H4 (cell line): ENCODE measurements at places on chromosomes 5 and 9. TPM values are rescaled to one million over a fixed set of nuclear protein-coding genes. Genes with fewer than 3 reads are reported as not detected.
A peak's percentile ranks its signal among the peaks of the same experiment; 100 is the strongest.

- no peak for DNase-seq
Measured at GRCh38 chr5:127094161-127094814, 21.0 kb upstream of the C5orf63 start.

The TRIM52 gene
- 7.6 and 11.5 TPM in 2 replicates for total RNA-seq

- DNase-seq: no peak
Measured at GRCh38 chr5:138626333-138626944, 51.2 kb upstream of the HSPA9 start.

DNA sequence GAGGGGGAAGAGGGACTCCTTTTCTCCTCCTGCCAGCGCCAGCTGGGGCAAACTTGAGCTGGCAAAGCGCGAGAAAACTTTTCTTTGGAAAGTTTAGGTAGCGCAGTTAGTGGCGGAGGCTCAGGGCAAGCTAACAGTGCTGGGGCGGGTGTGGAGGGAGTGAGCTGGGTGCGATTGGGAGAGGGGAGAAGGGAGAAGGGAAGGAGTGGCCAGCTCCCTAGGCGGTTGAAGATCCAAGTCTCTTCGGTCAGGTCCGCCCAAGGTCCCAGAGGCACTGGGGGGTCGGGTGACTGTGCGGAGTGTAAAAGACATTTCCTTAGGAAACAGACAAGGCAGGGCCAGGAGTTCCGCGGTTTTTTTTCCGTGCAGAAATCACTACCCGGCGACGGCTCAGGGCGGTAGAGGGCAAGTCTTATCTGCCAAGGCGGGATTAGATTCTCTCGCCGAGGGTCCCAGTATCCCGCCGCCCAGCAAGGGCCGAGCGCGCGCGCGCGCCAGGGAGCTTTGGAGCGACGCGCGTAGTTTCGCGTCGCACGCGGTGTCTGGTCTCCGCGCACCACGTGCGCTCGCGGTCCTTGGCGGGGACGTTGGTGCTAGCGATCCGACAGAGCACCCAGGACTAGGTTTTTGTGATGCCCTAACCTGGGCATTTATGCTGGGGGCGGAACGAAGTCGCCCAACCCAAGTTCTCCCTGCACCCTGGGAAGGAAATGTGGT lies 33.6 kb upstream of the NFIB start:
- no peak for DNase-seq

DNA sequence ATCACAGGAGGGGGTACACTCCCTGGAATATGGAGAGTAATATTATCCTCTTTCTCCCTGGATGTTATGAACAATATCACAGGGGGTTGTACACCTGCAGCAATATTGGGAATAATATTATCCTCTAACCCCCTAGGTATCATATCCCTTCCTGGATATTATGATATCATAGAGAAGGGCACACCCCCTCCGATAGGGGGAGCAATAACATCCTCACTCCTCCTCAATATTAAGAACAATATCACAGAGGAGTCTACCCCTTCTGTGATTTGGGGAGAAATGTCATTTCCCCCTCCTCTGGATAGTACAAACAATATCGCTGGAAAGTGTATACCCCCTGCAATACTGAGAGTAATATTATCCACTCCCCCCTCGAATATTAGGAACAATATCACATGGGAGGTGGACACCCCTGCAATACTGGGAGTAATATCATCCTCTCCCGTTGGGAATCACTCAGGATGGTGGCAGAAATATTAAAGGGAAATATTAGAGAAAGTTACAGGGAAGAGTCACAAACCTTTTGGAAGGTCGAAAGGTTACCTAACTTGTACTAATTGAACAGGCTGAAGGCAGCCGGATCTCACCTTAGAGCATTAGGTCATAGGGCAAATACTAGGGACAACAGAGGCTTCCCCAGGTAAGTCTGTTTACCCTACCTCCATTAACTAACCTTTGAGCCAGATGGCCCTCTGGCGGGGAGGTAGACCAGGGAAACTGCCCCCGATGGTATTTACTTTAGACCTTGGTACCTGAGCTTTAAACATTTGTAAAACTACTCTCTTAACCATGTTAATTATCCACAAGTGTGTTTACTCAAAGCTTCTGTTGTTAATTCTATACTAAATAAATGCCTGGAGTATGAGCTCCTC lies 57.5 kb upstream of the FREM1 start:
- DNase-seq: no peak

- no peak for DNase-seq
Measured at GRCh38 chr9:137604345-137605086, 970 bp upstream of the ARRDC1 start.

The SPACA9 gene
- 2.9 and 3.3 TPM in 2 replicates for total RNA-seq

The SMU1 gene
- total RNA-seq: 31.8 and 32.0 TPM in 2 replicates

- no peak for DNase-seq
Measured at GRCh38 chr9:16121168-16121567, 568.3 kb downstream of the CCDC171 start.

DNA sequence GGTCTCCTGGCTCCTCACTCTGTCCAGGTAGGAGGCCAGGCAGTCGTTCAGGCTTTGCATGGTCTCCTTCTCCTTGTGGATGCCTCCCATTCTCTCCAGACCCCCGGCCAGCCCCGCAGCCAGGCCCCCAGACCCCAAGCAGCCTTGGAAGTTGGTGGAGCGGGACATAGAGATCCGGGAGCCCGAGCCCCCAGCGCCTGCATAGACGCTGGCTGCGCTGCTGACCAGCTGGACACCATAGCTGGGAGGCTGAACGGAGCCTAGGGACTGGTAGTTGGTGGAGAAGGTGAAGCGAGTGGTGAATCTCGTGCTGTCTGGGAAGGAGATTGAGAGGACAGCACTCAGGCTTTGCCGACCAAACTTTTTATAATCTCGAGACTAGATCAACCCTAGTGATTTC lies 35.9 kb downstream of the FOXI1 start:
- DNase-seq: no peak

DNA sequence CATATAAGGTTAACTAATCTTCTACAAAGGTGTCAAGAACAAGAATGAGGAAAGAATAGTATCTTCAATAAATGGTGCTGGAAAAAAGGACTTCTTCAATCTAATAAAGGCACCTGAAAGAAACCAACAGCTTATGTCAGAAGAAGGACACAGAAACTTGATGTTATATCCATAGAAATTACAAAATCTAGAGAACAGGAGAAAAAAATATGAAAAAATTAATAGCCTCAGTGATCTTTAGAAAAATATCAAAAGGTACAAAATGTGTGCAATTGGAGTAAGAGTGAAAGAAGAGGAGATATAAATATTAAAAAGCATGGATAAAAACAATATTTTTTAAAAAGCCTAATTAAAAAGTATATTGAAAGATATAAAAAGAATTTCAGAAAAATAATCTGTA lies 18.8 kb upstream of the PRSS3 start:
- no peak for DNase-seq

DNA sequence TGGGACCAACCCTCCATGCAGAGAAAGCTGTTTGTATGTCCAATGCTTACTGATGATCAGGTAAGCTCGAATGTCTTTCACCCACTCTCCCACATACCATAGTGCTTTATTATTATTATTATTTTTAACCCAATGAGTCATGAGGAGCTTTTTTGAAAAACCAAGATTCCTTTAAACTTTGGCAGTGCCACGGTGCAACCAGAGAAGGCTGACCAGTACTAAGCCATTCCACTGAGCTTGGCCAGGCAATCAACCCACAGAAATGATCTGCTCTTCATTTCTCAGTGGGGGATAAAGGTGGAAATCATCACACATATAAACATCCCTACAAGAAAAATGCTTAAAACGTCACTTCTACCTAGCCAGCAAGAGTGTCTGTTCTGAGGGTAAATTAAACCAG lies 35.5 kb downstream of the JAKMIP2 start:
- no peak for DNase-seq

DNA sequence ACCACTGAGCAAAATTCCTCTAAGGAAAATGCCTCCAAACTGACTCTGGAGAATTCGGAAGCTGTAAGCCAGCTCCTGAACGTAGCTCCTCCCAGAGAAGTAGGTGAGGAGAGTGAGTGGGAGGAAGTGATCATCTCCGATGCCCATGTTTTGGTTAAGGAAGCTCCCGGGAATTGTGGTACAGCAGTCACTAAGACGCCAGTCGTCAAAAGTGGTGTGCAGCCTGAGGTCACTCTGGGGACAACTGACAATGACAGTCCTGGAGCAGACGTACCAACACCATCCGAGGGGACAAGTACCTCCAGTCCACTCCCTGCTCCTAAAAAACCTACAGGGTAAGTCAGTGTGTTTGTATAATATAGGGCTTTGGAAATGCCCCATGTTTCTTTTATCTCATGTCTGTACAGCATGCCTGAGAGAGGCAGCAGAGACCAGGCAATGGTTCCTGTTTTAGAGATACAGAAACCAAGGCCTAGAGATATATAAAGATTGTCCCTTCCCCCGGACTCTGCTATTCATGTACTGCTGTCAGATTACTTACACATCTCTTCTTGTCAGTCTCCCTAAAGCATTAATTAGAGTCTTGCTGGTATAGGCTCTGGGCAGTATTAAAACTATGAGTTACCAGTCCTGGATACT lies 23.9 kb downstream of the HMGXB3 start:
- DNase-seq: no peak

The PCDHGA11 gene
- 0.66 and 1.3 TPM in 2 replicates for total RNA-seq

DNA sequence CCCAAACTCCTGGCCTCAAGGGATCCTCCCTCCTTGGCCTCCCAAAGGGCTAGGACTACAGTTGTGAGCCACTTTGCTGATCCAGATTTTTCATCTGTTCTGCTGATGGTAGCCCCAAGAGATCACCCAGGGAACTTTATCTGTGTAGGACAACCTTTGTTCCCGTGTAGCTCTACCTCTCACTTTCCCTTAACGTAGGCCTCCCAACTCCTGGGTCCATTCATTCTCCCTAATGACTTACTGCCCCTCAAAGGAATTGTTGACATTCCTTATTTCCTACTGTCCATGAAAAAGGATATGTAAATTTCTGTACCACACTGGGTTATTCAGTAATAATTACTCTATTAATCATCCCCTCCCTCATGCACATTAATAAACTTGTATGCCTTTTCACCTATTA lies 51.0 kb upstream of the PHF24 start:
- DNase-seq: no peak

DNA sequence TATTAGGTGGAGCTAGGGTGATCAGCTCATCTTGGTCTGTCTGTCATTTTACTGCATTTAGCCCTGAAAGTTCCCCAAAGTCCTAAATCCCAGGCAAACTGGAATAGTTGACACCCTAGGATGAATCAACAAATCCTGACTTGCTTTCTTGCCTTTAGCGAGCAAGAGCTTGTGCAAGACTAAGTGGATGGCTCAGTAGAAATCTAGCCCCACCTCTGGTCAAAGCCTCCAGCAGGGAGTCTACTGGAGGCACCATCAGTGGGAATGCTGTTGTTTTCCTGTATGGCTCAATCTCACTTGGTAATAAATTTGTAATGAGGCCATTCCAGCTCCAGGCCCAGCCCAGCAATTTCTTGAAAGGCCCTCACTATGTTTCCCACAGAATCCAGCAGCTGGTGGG lies 43.7 kb upstream of the TRPC7 start:
- DNase-seq: no peak

The SPINK13 gene
- total RNA-seq: not detected in 2 replicates

The PCDHGB4 gene
- 0.16 and 0.21 TPM in 2 replicates for total RNA-seq

- no peak for DNase-seq
Measured at GRCh38 chr5:67283275-67283987, 86.8 kb upstream of the CD180 start.

DNA sequence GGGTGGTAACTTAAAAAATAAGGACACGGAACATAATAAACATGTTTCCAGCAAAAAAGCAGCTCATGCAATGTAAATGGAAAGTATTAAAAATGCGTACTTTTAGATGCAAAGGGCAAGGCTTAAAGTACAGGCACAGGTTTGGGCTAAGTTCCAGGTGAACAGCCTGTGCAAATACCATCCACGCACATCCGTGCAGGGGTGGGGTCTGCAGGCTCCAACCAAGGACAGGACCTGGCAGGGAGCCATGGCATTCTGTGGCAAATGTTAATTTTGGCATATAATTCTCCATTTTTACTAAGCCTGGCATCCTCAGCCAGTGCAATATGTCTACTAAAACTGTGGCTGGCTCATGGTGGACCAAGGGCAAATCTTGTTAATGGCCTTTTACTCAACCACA lies 365.8 kb upstream of the DAP start:
- DNase-seq: no peak

GRCh38 chr5:58505971-58506640 lies 14.9 kb downstream of the GAPT start:
- DNase-seq: no peak

GRCh38 chr9:4865681-4866080 lies 72.9 kb downstream of the RCL1 start:
- DNase-seq: no peak

- peak; percentile 82 for DNase-seq
Measured at GRCh38 chr5:157915638-157916037, 56.7 kb upstream of the CLINT1 start.

The GABRA6 gene
- total RNA-seq: 0.14 TPM in 1 of 2 replicates, not detected in the other

The TRIM41 gene
- total RNA-seq: 10.5 and 12.0 TPM in 2 replicates

DNA sequence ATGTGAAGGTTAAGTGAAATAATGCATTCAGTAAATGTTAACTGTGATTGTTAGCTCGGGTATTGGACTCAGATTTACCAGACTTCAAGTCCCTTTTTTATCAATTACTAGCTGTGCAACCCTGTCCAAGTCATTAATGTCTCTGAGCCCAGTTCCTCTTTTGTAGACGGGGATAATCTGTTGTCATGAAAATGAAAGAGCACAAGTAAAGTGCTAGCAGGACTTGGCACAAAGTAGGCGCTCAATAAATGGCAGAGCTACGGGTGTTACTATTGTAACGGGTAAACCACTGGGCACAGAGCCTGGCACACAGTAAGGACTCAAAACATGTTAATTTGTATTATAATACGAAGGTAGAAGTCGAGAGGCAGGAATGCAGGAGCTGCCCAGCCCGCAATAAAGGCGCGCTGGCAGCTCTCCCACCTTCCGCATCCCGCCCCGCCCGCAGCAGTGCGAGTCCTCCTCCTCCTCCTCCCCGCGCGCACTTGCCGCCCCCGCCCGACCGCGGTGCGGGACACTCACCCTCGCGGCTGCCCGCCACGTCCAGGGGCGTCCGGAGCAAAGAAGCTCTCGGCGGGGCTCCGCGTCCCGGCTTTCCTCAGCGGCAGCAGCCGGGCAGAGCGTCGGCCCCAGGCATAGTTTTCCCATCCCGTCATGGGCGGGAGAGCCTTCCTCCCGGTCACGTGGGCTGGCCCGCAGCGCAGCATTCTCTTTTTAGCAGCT lies at the start of gene C1QTNF2:
TSS of gene C1QTNF2 (minus strand) at position 637 of the 723 bp plus-strand sequence. CDS start 15,615 bp downstream, outside the sequence.
- DNase-seq: peak; percentile 35

DNA sequence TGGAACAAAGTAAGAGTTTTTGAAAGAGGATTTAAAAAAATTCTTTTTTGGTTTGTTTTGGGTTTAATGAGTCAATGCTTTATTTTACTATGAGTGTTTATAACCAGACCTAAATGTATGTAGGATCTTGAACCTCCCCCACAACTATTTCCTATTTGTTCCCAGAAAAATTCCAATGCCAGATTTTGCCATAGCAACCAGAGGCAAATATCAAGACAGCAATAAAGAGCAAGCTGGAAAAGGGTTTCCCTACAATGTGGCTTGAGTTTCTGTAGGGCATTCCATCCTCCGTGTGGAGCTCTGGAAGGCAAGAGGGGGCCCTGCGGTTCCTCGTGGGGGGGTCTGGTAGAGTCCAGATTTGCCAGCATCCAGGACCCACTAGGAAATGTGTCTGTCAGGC lies 27.8 kb upstream of the GDNF start:
- DNase-seq: no peak

- DNase-seq: no peak
Measured at GRCh38 chr5:2249442-2249841, 366.7 kb upstream of the IRX4 start.

The CD72 gene
- total RNA-seq: 0.53 and 1.2 TPM in 2 replicates
